ENCODE measurements at places on chromosomes 3 and 15. TPM values are rescaled to one million over a fixed set of nuclear protein-coding genes. Genes with fewer than 3 reads are reported as not detected.
A peak's percentile ranks its signal among the peaks of the same experiment; 100 is the strongest.

GRCh38 chr3:37902674-37903073 is 41.0 kb downstream of the CTDSPL start:
- DNase-seq = no peak

DNA sequence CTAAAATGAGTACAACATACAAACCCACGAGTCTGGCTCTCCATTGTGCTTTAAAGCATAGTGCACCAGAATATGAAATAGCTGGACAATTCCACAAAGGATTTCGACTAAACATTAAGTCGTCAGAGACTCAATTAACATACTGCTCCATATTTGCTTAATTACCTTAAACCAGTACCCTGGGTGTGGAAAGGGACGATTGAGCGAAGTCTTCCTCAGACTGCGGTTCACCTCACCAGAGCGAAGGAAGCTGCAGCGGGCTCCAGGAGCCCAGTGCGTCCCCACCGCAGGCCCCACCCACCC is 218 bp upstream of the TRPC1 start:
- DNase-seq = no peak

DNA sequence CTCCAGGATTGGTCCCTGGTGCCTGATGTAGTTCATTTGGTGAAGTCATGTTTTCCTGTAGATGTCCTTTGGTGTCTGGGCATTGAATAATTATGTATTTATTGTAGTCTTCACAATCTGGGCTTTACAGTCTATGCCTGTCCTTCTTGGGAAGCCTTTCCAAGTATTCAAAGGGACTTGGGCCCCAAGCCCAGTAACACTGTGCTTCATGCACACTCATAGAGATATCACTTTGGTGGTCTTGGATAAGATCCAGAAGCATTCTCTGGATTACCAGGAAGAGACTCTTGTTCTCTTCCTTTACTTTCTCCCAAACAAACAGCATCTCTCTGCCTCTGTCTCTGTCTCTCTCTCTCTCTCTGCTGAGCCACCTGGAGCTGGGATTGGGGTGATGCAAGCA is 281.1 kb upstream of the GOLGA6L4 start:
- DNase-seq = no peak

- DNase-seq = peak; percentile 57
Measured at GRCh38 chr3:49387721-49388120, 24.1 kb downstream of the RHOA start.

DNA sequence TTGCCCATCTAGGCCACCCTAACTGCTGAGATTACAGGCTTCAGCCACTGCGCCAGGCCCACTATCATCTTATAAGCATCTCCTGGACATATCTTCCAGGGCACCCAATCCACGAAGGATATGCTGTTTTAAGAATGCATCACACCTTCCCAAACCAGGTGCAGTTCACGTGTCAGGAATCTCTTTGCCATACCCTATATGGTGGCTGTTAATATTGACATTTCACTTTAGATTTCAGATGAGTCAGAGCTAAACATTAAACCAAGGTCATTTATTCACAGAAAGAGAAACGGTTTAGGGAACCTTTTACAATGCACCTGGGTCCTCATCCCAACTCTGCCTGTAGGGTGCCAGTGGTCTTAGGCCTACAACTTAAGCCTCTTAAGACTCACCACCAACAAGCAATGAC is 85.7 kb downstream of the TBL1XR1 start:
- DNase-seq = peak; percentile 41

DNA sequence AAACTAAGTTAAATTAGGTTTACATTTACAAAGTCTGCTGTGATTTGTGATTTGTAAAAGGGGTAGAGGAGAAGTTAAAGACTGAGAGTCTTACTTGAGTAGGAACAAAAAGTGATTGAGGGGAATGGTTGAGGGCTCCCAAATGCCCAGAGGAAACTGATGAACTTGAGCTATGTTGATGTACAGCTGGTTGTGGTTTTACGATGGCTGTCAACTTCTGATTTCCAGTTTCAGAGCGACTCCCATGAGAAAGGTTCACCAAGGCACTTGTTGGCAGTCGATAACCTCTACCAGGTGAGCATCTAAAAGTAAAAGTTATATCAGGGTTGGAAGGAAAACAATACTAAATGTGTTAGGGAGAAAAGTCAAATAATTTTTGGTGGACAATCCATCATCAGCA is 91.0 kb downstream of the XRN1 start:
- DNase-seq = no peak

DNA sequence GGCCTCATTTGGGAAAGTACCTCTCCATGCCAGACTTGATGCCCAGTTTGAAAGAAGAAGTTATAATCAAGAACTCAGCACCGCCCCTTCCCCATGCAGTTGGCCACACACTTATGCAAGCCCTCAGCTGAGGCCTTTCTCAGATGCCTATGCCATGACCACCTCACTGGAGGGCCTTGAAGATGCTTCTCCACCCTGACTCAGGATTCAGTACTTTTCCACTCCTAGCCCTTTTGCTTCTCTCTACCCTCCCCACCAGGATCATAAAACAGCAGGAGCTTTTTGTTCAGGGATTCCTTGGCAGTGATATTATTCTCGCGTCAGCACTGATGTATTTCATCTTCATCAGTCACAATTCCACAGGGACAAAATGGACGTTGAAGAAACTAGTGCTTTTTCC is 313.5 kb downstream of the PYDC2 start:
- DNase-seq = peak; percentile 65

GRCh38 chr3:15964605-15965442 is 167.0 kb upstream of the ANKRD28 start:
- peak; percentile 56 for DNase-seq

DNA sequence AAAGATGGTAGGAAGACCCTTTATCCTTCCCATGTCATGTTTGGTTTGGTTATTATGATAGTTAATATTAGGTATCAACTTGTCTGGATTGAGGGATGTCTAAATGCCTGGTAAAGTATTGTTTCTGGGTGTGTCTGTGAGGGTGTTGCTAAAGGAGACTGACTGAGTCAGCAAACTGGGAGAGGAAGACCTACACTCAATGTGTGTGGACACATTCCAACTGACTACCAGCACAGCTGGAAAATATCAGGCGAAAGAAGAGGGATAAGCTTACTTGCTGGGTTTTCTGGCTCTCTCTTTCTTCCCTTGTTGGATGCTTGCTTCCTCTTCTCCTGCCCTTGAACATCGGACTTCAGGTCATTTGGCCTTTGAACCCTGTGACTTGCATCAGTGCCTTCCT is 1227.6 kb upstream of the EPHA6 start:
- DNase-seq = peak; percentile 26

- DNase-seq = no peak
Measured at GRCh38 chr3:146432066-146432465, 37.3 kb downstream of the PLSCR2 start.

DNA sequence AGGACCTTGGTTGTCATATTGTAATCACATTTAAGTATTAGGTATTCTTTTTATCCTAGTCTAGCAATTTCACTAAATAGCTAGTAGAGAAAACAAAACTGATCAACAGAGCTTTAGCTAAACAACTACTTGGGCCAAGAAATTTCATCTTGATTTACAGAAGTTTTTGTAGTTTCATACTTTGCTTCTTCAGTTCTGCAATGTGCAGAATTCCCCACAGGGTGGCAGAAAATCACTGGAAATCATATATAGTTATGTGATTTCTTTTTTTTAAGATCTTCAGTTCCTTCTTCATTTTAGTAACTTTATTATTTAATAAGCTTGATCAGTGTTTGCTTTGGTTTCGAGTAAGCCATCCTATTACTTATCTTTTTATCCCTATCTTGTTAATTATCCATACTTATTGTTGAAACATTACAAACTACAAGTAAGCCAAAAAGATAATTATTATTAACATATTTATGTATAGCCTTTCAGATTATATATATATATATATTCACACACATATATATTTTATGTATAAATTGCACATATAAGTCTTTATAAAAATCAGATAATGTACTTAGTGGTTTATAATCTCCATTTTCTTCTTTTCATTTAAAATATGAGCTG is 2.2 kb upstream of the BNIP2 start:
- peak; percentile 54 for DNase-seq

GRCh38 chr3:8325306-8325705 is 176.3 kb upstream of the LMCD1 start:
- no peak for DNase-seq

DNA sequence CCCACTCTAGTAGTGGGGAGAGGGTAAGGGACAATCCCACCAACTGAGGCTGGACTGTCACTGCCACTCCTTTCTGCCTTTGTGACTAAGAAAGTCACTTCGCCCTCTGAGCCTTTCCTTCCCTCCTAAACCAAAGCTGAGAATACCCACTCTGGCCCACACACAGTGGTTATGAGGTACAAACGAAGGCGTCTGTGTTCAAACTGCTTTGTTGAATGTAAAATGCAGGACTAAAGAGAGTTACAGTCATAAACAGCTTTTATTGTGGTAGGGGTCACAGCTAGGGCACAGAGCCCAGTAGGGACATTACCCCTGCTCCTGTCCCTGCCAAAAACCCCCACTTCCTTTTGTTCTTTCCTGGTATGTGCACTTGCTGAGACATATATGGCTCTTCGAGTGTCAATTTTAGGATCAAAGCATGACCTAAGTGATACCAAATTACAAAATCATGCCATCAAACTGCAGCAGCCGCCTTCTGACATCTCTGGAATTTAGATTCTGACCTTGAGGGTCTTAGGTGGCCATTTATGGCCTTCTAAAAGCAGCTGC is 45.1 kb downstream of the CTDSPL start:
- DNase-seq = no peak

GRCh38 chr3:188365988-188366698 is 212.2 kb downstream of the LPP start:
- DNase-seq = peak; percentile 51

GRCh38 chr3:126446791-126447190 is 28.9 kb downstream of the ZXDC start:
- no peak for DNase-seq

DNA sequence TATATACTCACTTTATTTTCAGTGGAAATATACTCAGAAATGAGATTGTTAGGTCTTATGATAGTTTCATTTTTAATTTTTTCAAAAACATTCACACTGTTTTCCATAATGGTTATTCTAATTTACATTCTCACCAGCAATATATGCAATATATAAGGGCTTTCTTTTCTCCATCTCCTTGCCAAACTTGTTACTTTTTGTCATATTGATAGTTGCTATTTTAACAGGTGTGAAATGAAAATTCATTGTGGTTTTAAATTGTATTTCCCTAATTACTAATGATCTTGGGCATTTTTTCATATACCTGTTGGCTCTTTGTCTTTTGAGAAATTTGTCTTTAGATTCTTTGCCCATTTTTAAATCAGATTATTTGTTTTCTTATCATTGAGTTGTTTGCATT is 325.2 kb downstream of the DIPK2A start:
- DNase-seq = no peak

DNA sequence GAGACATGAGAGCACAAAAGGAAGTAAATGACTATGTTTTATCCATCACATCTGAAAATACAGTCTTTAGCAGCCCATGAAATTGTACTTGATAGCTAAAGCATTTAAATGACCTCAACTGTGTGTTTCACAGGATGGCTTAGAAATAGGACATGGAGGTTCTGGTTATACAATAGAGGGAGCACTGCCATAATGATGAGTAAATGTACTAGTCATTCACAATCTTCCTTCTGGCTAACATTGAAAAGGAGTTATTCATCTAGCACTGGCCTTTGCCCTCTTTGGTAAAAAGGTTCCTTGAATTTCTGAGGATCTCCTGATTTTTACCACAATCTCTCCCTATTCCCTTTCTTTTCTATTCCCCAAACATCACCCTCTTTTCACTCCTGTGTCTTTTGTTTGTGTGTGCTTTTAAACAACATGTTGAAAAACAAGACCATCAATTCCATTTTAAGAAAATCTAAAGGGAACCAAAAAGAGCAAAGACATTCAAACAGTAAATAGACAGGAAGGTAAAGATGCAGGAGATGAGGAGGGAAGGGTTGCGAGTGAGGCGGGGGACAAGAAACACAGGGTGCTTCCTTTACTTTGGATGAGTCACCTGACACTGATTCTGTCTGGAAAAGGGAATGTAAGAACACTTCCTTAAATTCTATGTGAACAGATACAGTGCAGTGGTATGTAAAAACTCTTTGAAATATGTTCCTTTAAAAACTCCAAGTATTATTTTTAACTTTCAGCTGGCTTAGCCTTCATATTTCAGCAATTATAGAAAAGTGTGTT is 619.0 kb downstream of the MECOM start:
- DNase-seq = peak; percentile 81

The NDUFB4 gene
- 42.5 TPM for total RNA-seq

The IQCH gene
- total RNA-seq = 14.0 TPM

The ZIC1 gene
- total RNA-seq = not detected

The MESP1 gene
- 0.69 TPM for total RNA-seq

The LRRN1 gene
- 3.3 TPM for total RNA-seq

The SELENOK gene
- total RNA-seq = 17.4 TPM

The EAF2 gene
- 4.0 TPM for total RNA-seq

The WNT5A gene
- total RNA-seq = 20.5 TPM

The GABRB3 gene
- total RNA-seq = 2.4 TPM

The ARPP21 gene
- not detected for total RNA-seq

Measured in renal cortical epithelial cell (primary cell).